Liver (tissue), 10 donors: ENCODE measurements at places on chromosomes 2 and 18. TPM values are rescaled to one million over a fixed set of nuclear protein-coding genes. Genes with fewer than 3 reads are reported as not detected.

KLHL41 gene
- 0.33 TPM for total RNA-seq

KIF5C gene
- total RNA-seq: 0.25 TPM

DNA sequence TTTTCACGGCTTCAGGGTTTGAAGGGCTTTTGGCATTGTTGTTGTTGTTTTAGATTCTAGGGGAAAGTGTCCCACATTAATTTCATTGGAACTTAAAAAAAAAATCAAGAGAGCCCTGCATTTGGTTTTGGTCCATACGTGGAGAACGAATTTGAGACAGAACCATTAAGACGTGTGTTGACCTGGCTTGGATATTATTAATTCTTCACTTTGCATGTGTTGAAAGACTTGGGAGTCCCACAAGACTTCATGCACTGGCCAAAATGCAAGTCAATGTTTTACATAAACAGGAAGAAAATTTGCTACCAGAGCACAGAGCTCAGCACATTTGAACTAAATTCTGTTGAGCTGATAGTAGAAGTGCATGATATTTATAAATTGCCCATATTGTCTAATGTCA lies 761.2 kb upstream of the ACVR2A start:
- H3K27ac ChIP-seq: no peak overlapping the region
- no peaks in the 10 kb centered on the region for H3K36me3 ChIP-seq
- H3K4me1 ChIP-seq: peaks cover 2% of the 10 kb centered on the region
- no peak for DNase-seq

DNA sequence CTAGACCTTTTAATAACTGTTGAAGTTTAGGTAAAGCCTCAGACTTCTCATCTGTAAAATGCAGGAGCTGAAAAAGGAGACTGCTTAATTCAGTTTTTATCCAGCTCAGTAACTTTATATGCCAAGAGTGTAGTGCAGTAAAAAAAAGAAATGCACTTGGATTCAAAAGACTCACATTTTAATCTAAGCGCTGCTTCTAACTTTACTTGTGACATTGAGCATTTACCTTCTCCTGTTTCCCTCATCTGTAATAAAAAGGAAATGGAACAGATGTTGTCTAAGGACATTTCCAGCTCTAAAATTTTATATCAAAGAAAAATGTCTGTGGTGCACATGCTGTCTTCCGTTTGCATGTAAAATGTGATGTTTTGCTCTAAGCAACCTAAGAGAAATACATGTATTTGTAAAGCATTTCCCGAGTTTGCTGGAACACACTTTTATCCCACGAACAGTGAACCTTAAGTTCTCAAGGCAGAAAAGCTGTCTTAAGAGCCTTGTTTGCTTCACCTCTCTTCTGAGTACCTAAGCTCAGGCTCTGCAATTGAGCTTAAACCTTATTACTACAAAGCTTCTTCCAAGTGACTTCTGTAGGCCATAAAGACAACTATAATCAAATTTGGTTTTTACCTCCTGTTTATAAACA lies 24.2 kb upstream of the TANK start:
- H3K4me3 ChIP-seq: no peak overlapping the region
- H3K27ac ChIP-seq: peak overlapping the region; percentile 6
- H3K36me3 ChIP-seq: no peaks in the 10 kb centered on the region
- peaks cover 6% of the 10 kb centered on the region for H3K4me1 ChIP-seq
- H3K27me3 ChIP-seq: no peaks in the 10 kb centered on the region

GRCh38 chr2:100073110-100073509 lies 69.3 kb downstream of the AFF3 start:
- no peaks in the 10 kb centered on the region for H3K27me3 ChIP-seq
- no peak overlapping the region for H3K4me3 ChIP-seq
- no peaks in the 10 kb centered on the region for H3K36me3 ChIP-seq
- no peak overlapping the region for H3K27ac ChIP-seq

UGT1A8 gene
- not detected for total RNA-seq

GRCh38 chr2:189444322-189444721 lies 3.0 kb downstream of the WDR75 start:
- H3K4me3 ChIP-seq: no peak overlapping the region
- H3K27ac ChIP-seq: no peak overlapping the region
- no peaks in the 10 kb centered on the region for H3K27me3 ChIP-seq
- no peak for DNase-seq
- H3K4me1 ChIP-seq: peaks cover 6% of the 10 kb centered on the region

SLC11A1 gene
- 23.0 TPM for total RNA-seq

DNA sequence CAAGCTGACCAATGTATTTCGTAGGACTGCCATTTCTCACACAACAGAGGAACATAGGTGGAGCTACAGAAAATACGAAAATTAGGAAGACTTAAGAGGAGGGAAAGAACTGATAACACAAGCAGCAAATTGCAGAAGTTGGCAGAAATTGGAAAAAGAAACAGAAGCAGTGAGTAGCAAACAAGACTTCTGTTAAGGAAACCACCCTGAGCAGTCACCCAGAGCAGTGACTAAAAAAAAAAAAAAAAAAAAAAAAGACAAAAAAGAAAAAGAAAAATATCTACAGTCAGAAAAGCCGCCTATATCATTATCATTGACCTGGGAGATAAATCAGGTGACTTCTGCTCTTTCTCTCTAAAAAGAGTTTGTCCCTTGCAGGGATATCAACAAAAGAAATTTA lies 21.4 kb downstream of the STK17B start:
- no peaks in the 10 kb centered on the region for H3K4me1 ChIP-seq
- H3K4me3 ChIP-seq: no peak overlapping the region
- no peaks in the 10 kb centered on the region for H3K27me3 ChIP-seq
- peaks cover 2% of the 10 kb centered on the region for H3K36me3 ChIP-seq
- H3K27ac ChIP-seq: no peak overlapping the region

IL1B gene
- total RNA-seq: 1.0 TPM
